ENCODE measurements at places on chromosomes 7 and 10.

GRCh38 chr10:62939698-62940097 lies 123.5 kb upstream of the EGR2 start:
- DNase-seq, result no peak

GRCh38 chr7:39265641-39266591 lies 288.2 kb downstream of the POU6F2 start:
- no peak for DNase-seq

- DNase-seq, result no peak
These were observed 87.5 kb upstream of the GATAD1 start for GRCh38 chr7:92359801-92360200.

- DNase-seq, result no peak
These were observed 645.7 kb downstream of the SUGCT start for GRCh38 chr7:40780460-40780859.

DNA sequence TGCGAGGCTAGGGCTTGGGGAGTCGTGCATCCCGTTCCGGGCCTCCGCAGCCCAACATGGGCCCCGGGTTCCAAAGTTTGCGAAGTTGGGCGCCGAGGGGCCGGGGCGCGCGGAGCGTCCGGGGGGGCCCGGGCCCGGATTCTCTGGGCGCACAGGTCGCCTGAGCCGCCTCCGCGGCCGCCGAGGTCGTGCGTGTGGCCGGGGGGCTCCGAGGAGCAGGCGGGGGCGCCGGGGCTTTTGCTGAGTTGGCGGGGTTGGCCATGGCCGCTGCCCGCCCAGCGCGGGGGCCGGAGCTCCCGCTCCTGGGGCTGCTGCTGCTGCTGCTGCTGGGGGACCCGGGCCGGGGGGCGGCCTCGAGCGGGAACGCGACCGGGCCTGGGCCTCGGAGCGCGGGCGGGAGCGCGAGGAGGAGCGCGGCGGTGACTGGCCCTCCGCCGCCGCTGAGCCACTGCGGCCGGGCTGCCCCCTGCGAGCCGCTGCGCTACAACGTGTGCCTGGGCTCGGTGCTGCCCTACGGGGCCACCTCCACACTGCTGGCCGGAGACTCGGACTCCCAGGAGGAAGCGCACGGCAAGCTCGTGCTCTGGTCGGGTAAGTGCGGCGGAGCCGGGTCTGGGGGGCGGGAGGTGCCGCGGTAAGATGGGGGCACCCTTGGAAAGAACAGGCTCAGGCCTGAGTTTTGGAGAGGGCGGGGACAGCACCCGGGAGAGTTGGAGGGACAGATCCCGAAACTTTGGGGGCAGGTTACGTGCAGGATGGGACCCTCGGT lies 643 bp downstream of the SMO start:
- DNase-seq, result peak; percentile 27

DNA sequence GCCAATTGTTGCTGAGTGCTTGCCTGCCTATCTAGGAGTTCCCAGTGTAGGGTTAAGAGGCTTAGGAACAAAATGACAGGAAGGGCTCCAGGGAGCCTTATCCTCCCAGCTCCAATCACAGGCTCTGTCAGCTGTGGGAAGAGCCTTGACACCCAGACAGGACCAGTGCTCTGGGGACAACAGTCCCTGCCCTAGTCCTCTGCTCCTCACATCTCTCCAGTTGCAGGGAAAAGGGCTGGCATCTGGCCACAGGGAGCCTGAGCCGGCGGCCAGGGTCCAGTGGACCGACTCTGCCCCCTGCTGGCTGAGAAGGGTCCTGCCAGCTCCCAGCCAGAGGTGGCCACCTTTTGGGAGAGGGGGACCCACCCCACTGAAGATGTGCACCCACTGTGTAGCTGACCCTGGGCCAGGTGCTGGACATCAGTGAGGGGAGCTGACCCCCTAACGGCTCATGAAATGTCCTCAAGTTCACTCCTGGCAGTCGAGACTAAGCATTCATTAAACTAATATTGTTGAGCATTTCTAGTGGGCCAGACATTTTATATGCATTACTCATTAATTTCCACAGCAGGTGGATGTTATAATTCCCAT lies 17.6 kb downstream of the DNAJB12 start:
- peak; percentile 90 for DNase-seq

DNA sequence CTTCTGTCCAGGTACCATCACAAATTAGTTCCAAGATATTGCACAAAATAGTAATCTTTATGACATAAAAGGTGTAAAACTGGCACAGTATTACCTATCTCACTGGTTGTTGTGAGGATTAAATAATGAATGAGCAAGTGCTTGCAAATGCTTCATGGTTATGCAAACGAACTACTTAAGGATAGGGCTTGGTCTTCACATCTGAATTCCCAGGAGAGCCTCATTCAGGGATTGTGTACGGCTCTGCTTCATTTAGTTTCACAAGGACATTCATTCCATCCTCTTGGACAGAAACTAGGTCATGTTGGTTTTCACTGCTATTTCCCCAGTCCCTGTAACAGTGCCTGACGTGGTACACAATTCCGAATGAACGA lies 12.1 kb downstream of the ABCA13 start:
- DNase-seq, result no peak

- no peak for DNase-seq
These were observed 25.1 kb downstream of the GALNT11 start for GRCh38 chr7:152050547-152050971.

DNA sequence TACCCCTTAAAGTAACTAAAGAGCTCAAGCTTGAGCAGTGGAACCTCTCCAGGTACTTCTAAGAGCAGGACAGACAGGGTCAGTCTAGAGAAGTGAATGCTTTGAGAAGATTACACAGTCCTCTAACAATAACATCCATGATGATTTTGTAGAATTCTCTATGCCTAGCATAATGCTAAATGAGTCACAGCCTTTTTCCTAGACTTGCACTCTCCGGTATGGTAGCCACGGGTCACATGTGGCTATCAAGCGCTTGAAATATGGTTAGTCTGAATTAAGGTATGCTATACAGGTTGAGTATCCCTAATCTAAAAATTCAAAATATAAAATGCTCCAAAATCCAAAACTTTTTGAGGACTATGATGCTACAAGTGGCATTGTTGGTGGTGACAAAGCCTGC lies 166.6 kb upstream of the MKLN1 start:
- no peak for DNase-seq

- DNase-seq, result no peak
These were observed 5.4 kb upstream of the PTF1A start for GRCh38 chr10:23186697-23187096.

- no peak for DNase-seq
These were observed 87.8 kb downstream of the GLCCI1 start for GRCh38 chr7:8056439-8056838.

DNA sequence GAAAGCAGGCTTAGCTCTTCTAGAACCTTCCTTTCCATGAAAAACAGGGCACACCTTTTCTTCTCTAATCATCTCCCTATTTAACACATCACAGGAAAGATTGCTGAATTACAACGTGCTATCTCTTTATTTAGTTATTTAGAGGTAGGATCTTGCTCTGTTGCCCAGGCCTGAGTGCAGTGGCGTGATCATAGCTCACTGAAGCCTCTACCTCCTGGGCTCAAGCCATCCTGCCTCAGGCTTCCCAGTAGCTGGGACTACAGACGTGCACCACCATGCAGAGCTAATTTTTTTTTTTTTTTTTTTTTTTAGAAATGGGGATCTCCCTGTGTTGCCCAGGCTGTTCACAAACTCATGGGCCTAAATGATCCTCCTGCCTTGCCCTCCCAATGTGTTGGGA lies 251.2 kb downstream of the PRPF18 start:
- no peak for DNase-seq
